ENCODE measurements at places on chromosomes 5 and 9.
A peak's percentile ranks its signal among the peaks of the same experiment; 100 is the strongest.

- no peak for DNase-seq
- H3K4me3 ChIP-seq, result no peak overlapping the region
- H3K4me1 ChIP-seq, result peaks cover 6% of the 10 kb centered on the region
Measured at GRCh38 chr5:172887692-172888091, 53.6 kb downstream of the ERGIC1 start.

DNA sequence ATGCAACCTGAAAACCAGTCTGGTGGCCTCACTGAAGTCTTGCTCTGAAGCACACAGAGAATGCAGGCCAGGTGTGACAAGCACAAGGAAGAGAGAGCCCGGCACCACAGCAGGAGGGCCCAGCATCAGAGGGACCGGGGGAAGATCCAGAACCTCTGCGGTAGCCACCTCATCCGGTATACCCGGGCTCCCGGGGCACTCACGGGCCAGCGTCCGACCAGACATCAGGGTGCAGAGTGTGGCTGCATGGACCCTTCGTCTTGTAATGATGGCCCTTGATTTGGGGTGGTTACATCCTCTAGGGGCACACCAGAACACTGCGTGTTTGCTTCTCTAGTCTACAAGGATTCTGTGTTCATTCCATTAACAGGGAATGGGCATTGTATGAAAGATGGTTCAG, 406.0 kb downstream of the GADD45G start:
- no peak for DNase-seq
- no peaks in the 10 kb centered on the region for H3K4me1 ChIP-seq
- H3K36me3 ChIP-seq, result no peaks in the 10 kb centered on the region
- H3K27me3 ChIP-seq, result no peaks in the 10 kb centered on the region
- no peak overlapping the region for H3K27ac ChIP-seq

GRCh38 chr5:32241034-32241783, 67.1 kb upstream of the GOLPH3 start:
- H3K4me1 ChIP-seq, result no peaks in the 10 kb centered on the region
- DNase-seq, result no peak
- no peaks in the 10 kb centered on the region for H3K27me3 ChIP-seq
- H3K27ac ChIP-seq, result no peak overlapping the region

- no peaks in the 10 kb centered on the region for H3K4me1 ChIP-seq
- no peaks in the 10 kb centered on the region for H3K27me3 ChIP-seq
- H3K27ac ChIP-seq, result no peak overlapping the region
- peak; percentile 56 for DNase-seq
- no peak overlapping the region for H3K4me3 ChIP-seq
- no peaks in the 10 kb centered on the region for H3K36me3 ChIP-seq
Measured at GRCh38 chr9:95181226-95181818, 136.2 kb downstream of the FANCC start.

DNA sequence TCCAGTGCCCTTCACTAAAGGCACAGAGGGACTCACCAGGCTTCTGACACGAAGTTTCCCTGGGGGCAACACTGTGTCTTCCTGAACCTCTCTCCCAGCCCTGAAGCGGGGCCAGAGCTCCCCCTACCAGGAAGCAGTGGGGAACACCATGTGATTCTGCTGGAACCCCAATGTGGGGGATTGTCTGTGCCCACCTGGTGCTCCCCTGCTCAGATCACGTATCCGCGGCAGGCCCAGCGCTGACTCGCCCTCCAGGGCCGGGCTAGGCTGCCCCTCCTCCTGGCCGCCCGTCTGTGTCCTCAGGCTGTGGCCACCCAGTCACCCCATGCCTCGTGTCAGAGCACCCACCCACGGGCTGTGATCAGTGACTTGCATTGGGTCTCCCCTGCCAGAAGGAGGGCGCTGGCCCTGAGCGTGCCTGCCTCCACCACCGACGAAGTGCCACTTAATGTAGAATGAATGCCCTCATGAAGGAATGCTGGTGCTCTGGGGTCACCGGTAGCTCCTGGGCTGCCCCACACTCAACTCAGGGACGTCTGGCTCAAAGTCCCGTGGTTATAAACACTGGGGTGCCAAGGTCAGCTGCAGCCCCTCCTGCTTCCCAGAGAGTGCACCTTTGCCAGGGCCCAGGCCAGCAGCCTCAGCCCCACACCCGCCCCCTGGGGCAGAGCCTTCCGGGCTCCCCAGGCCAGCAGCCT, 22.1 kb downstream of the SARDH start:
- no peak overlapping the region for H3K4me3 ChIP-seq
- no peaks in the 10 kb centered on the region for H3K27me3 ChIP-seq
- no peaks in the 10 kb centered on the region for H3K36me3 ChIP-seq
- no peak overlapping the region for H3K27ac ChIP-seq
- DNase-seq, result no peak
- H3K4me1 ChIP-seq, result no peaks in the 10 kb centered on the region

DNA sequence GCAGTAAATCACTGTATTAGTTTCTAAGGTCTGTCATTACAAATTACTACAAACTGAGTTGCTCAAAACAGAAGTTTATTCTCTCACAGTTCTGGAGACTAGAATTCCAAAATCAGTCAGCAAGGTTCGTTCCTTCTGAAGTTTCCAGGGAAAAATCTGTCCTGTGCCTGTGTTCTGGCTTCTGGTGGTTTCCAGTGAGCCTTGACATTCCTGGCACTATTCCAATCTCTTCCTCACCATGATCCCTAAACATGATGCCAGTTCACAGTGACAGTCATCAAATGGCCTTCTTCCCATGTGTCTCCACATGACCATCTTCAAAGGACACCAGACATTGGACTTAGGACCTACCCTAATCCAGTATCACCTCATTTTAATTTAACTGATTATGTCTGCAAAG, 351.4 kb downstream of the PLK2 start:
- H3K27me3 ChIP-seq, result no peaks in the 10 kb centered on the region
- no peaks in the 10 kb centered on the region for H3K36me3 ChIP-seq
- H3K27ac ChIP-seq, result no peak overlapping the region
- peaks cover 15% of the 10 kb centered on the region for H3K4me1 ChIP-seq
- DNase-seq, result no peak

- no peaks in the 10 kb centered on the region for H3K4me1 ChIP-seq
- H3K4me3 ChIP-seq, result no peak overlapping the region
- peaks cover 15% of the 10 kb centered on the region for H3K27me3 ChIP-seq
- no peak overlapping the region for H3K27ac ChIP-seq
- no peak for DNase-seq
Measured at GRCh38 chr9:132742821-132743311, 72.6 kb downstream of the GTF3C4 start.

- H3K4me1 ChIP-seq, result peaks cover 23% of the 10 kb centered on the region
- no peaks in the 10 kb centered on the region for H3K36me3 ChIP-seq
- H3K4me3 ChIP-seq, result no peak overlapping the region
Measured at GRCh38 chr9:122366074-122366660, 4.7 kb upstream of the PTGS1 start.

DNA sequence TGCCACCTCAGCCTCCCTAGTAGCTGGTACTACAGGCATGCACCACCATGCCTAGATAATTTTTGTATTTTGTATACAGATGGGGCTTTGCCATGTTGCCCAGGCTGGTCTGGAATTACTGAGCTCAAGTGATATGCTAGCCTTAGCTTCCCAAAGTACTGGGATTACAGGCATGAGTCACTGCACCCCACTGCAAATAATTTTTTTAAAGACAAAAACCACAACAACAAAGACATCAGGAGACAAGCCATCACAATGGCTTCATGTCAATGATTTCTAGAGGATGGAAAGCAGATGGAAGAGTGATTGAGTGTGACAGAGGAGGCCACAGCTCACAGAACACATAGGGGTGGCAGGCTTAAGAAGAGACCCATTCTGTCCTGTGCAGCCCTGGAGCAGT, 97.9 kb upstream of the PCSK1 start:
- no peak for DNase-seq
- H3K27me3 ChIP-seq, result no peaks in the 10 kb centered on the region
- H3K4me3 ChIP-seq, result no peak overlapping the region
- H3K36me3 ChIP-seq, result no peaks in the 10 kb centered on the region

GRCh38 chr9:121316378-121316777, 48.4 kb downstream of the GSN start:
- no peak overlapping the region for H3K27ac ChIP-seq
- no peak for DNase-seq
- H3K36me3 ChIP-seq, result no peaks in the 10 kb centered on the region
- H3K27me3 ChIP-seq, result no peaks in the 10 kb centered on the region
- no peak overlapping the region for H3K4me3 ChIP-seq

GRCh38 chr5:125390326-125390725, 643.9 kb upstream of the ZNF608 start:
- DNase-seq, result no peak
- no peaks in the 10 kb centered on the region for H3K27me3 ChIP-seq
- no peak overlapping the region for H3K27ac ChIP-seq
- H3K4me3 ChIP-seq, result no peak overlapping the region
- no peaks in the 10 kb centered on the region for H3K36me3 ChIP-seq
- H3K4me1 ChIP-seq, result peaks cover 13% of the 10 kb centered on the region

- no peaks in the 10 kb centered on the region for H3K27me3 ChIP-seq
- H3K27ac ChIP-seq, result no peak overlapping the region
- H3K4me1 ChIP-seq, result no peaks in the 10 kb centered on the region
- H3K4me3 ChIP-seq, result no peak overlapping the region
- peaks cover 22% of the 10 kb centered on the region for H3K36me3 ChIP-seq
- no peak for DNase-seq
Measured at GRCh38 chr5:40823459-40823858, 11.6 kb downstream of the RPL37 start.

GRCh38 chr5:113527746-113528145, 14.3 kb downstream of the YTHDC2 start:
- H3K36me3 ChIP-seq, result peaks cover under 1% of the 10 kb centered on the region
- H3K4me1 ChIP-seq, result no peaks in the 10 kb centered on the region
- no peaks in the 10 kb centered on the region for H3K27me3 ChIP-seq
- no peak overlapping the region for H3K27ac ChIP-seq

DNA sequence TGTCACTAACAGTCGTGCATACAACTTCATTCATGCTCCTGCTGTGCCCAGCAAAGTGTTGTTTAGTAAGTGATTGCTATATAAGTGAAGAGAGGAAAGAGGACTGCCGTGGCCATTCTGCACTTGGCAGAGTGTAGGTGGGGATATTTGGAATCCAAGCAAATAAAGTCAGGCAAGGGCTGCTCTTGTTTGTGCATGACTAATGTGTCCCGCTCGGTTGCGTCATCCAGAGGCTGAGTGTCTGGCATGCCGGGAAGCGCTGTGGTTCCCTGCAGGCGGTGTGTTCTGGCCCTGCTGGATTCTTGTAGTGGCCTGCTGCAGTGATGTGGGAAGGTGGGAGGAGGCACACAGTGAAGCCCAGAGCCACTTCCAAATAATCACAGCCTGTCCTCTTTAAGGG, 136.9 kb upstream of the ANKH start:
- peak; percentile 98 for DNase-seq
- no peaks in the 10 kb centered on the region for H3K36me3 ChIP-seq
- H3K27me3 ChIP-seq, result no peaks in the 10 kb centered on the region

GRCh38 chr9:110897943-110898342, 140.3 kb downstream of the LPAR1 start:
- no peak overlapping the region for H3K4me3 ChIP-seq
- no peak overlapping the region for H3K27ac ChIP-seq
- H3K27me3 ChIP-seq, result no peaks in the 10 kb centered on the region

DNA sequence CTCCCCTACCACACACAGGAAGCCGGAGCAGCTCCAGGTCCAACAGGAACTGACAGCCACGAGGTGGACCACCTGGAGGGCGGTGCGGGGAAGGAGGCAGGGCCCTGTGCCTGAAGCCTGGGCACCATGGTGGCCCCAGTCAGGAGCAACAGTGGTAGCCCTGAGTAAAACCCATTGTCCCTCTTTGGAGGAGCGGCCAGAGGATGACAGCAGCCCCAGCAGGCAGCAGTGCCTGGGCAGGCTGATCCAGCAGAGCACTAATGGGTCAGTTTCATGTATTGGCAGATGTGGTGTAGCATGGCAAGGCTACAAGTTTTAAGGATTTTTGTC, 47.7 kb upstream of the GARNL3 start:
- no peak overlapping the region for H3K27ac ChIP-seq
- H3K4me3 ChIP-seq, result no peak overlapping the region
- peaks cover 5% of the 10 kb centered on the region for H3K4me1 ChIP-seq
- DNase-seq, result no peak
- H3K36me3 ChIP-seq, result no peaks in the 10 kb centered on the region
- H3K27me3 ChIP-seq, result no peaks in the 10 kb centered on the region

DNA sequence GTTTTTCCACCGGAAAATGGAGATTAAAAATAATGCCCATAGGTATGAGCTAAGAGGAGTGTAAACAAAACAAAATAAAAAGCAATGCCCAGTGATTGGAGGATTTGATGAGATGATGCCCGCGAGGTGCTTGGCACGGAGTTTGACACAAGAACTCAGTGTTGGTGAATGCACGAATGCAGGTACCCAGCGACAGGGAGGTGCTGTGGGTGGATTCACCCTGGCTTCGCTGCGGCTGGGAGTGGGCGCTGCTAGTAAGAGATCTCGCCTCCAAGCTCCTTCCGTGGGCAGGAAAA, 526 bp upstream of the STXBP1 start:
- no peaks in the 10 kb centered on the region for H3K27me3 ChIP-seq
- peaks cover 17% of the 10 kb centered on the region for H3K4me1 ChIP-seq
- H3K27ac ChIP-seq, result no peak overlapping the region
- H3K4me3 ChIP-seq, result peak overlapping the region; percentile 83

- H3K4me3 ChIP-seq, result peak overlapping the region; percentile 50
- H3K4me1 ChIP-seq, result peaks cover 37% of the 10 kb centered on the region
- H3K36me3 ChIP-seq, result peaks cover 30% of the 10 kb centered on the region
- H3K27me3 ChIP-seq, result no peaks in the 10 kb centered on the region
Measured at GRCh38 chr9:95018099-95018936, 291.8 kb downstream of the AOPEP start.

GRCh38 chr9:90956026-90956810, 154.6 kb downstream of the SYK start:
- no peak overlapping the region for H3K4me3 ChIP-seq
- H3K4me1 ChIP-seq, result peaks cover 11% of the 10 kb centered on the region
- no peaks in the 10 kb centered on the region for H3K36me3 ChIP-seq
- H3K27ac ChIP-seq, result no peak overlapping the region

DNA sequence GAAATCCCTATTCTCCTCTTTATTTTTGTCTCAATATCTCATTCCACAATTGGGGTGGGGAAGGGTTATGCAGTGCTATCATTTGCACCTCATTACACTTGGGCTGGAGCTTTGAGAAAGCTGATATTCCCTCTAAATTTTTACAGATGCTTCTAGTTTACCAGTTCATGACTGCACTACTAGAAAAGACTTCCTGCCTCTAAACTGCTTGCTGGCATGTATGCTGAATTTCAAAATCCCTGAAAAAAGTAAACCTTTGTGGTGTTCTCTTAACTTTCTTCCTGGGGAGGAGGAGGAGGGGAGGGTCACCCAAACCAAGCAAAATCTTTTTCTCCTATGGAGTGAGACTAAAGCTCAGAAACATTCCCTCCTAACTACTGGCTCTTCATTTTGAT, 45.1 kb downstream of the BNC2 start:
- H3K4me3 ChIP-seq, result no peak overlapping the region
- H3K27ac ChIP-seq, result no peak overlapping the region
- H3K36me3 ChIP-seq, result no peaks in the 10 kb centered on the region
- no peak for DNase-seq

GRCh38 chr5:54385994-54386393, 69.5 kb upstream of the HSPB3 start:
- H3K4me3 ChIP-seq, result no peak overlapping the region
- no peak for DNase-seq
- H3K36me3 ChIP-seq, result no peaks in the 10 kb centered on the region
- no peaks in the 10 kb centered on the region for H3K27me3 ChIP-seq
- H3K4me1 ChIP-seq, result no peaks in the 10 kb centered on the region
- H3K27ac ChIP-seq, result no peak overlapping the region

Data from PC-3 (cell line).